Fibroblast of skin of abdomen (primary cell): ENCODE measurements at places on chromosomes 7 and 10.

GRCh38 chr10:43044961-43045621 is 31.8 kb upstream of the RET start:
- DNase-seq = no peak

DNA sequence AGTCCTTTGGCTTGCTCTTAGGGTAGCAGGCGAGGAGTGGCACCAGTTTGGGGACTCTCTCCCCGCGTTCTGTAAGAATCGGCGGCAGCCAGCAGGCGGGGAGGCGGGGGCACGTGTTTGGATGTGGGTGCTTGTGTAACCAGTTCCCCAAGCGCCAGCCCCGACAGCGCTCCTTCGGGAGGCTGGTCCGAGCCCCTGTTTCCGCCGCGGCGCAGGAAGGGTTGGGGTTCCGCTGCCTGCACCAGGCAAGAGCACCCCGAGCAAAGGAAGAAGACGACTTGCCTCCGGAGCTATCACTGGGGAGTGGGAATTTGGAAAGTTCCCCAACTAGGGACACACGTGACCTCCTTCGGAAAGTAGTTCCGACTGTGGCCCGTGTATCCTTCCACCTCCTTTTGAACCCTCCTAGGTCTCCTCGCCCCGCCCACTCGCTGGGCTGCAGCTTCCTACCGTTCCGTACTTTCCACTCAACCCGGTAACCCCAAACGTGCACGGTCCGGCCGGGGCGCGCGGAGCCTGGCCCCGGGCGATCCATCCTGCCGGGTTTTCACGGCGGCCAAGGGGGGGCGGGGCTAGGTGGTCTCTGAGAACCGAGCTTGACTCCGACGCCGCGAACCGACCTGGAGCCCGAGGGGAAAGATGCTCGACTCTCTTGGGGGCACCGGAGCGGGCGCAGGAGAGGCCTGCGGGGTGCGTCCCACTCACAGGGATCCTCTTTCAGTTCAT is 1.2 kb downstream of the KLLN start:
- DNase-seq = peak; percentile 99

- DNase-seq = peak; percentile 66
Observed at GRCh38 chr10:77564731-77565589, 72.6 kb downstream of the KCNMA1 start.

DNA sequence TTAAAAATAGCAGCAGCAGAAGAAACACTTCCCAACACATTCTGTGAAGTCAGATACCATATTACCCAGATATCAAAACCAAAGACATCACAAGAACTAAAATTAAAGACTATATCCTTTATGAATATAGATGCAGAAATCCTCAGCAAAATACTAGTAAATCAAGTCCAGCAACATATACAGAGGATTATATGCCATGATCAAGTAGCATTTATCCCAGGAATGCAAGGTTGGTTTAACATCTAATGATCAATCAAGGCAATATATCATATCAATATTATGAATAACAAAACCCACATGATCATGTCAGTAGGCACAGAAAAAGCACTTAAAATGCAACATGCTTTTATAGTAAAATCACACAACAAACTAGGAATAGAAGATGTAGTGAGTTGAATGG is 88.1 kb downstream of the RPS24 start:
- no peak for DNase-seq

DNA sequence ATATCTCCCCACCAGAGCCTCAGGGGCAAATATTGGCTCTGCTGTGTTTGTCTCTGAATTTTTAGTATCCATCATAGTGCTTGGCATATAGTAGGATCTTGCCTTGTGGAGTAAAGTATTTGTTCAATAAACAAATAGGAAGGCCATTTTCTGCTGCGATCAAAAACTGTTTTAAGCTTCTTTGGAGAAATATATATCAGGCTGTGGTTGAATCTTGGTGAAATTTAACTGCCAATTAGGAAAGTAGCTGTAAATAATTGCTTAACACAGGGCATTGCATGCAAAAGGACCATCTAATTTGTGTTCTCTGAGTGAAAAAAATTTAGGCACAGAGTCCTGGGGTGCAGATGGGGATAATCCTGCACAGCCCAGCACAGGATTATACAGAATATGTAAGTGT is 15.1 kb downstream of the VCL start:
- no peak for DNase-seq

- DNase-seq = no peak
Observed at GRCh38 chr10:69317175-69317604, 38.9 kb downstream of the HK1 start.

DNA sequence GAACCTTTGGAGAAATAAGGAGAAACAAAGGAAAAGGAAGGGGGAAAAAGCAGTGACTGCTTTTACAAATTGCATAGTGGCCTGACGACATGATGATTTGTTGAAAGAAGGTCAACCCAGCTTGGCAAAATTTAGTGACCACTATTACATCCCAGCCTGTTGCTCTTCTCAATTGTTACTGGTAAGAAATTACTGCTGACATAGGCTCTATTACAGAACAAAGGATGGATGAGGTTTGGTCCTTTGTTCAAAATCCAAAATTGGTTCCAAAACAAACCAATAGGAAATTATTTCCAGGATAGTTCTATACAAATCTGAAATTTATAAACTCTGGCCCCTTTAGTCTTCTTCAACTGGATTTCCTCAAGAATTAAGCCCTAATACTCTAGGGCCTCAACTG is 39.6 kb downstream of the USP54 start:
- no peak for DNase-seq

DNA sequence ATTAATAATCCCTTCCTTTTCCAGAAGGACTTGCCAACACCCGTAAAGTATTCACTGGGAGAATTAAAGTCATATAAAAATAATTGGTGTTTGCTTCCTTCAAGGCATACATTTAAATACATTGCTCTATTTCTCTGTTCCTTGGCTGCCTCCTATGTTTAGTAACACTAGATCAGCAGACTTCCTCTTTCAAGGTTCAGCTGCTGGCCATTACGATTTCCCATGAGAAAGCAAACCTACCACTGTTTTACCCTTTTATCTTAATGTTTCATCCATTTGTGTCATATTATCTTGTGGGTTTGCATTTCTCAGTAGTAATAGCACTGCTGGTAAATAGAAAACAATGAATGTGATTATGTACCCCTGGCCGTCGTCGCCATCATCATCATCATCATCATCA is 313.8 kb upstream of the BMPER start:
- DNase-seq = no peak

DNA sequence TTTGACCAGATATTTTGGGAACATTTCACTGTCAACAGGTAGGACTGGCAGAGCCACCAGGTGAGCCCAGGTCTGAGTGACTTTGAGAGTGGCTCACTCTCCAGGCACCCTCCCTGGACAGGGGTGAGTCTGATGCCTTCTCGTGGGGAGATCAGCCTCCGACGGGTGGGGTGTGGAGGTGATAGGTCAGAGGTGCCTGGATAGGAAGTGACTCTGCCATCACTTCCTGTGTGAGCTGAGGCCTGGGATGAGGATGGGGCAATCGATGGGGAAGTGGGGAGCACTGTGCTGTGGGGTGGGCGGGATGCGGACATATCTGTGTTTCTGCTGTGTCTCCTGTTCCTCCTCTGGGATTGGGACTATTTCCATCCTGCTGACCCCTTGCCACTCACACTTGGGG is 34.6 kb downstream of the IFT22 start:
- DNase-seq = no peak

GRCh38 chr7:137670222-137671064 is 176.3 kb downstream of the DGKI start:
- DNase-seq = peak; percentile 60

DNA sequence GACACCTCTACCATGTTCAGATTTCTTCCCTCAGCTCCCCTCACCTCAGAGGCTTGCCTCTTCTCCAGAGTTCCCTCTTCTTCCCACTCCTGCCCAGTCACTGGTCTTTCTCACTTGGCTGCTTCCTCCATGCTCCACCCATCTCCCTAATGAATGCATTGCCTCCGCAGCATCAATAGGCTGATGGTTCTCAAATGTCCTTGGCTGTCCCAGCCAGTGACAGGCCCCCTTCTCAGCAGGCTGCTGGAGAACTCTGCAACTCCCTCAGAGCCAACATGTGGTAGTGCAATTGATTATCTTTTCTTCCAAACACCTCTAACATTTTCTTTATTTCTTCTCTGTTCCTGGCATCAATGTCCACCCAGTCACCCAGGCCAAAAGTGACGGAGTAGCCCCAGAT is 218.2 kb downstream of the RELN start:
- DNase-seq = no peak

- DNase-seq = no peak
Observed at GRCh38 chr7:129754406-129754805, 142.9 kb downstream of the NRF1 start.

DNA sequence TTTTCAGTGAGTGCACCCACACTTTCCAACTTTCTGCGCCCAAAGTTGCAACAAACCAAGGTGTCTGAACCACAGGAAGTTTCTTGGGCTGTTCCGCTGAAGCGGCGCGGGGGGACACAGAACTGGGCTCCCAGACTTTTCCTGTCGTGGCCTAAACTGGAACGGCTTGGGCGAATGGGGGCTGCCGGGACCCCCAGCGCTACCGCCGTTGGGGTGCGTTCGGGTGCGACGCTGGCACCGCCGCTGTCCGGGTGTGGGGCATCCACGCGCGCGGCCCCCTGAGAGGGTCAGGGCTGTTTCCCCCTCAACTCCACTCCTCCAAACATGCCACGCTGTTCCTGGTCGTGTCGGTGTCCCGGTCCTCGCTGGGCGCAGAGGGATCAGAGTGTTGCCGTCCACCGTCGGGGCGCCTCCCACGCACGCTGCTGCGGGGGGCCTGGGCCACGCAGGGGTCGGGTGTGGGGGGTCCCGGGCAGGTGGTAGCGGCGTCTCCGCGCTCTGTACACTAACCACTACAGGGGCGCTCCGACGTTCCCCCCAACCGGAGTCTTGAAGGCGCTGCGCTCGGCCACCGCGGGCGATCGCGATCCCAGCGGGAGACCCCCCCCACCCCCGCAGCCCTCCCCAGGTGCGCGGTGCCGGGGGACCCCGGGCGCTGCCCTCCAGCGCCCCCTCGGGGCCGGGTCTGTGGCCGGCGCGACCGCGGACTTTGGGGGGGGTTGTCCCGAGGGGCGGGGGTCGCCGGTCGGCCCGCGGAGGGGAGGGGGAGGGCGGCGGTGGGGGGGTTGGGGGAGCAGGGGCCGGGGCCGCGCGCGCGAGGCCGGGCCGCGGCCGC is 2.2 kb upstream of the CUX1 start:
- DNase-seq = no peak

DNA sequence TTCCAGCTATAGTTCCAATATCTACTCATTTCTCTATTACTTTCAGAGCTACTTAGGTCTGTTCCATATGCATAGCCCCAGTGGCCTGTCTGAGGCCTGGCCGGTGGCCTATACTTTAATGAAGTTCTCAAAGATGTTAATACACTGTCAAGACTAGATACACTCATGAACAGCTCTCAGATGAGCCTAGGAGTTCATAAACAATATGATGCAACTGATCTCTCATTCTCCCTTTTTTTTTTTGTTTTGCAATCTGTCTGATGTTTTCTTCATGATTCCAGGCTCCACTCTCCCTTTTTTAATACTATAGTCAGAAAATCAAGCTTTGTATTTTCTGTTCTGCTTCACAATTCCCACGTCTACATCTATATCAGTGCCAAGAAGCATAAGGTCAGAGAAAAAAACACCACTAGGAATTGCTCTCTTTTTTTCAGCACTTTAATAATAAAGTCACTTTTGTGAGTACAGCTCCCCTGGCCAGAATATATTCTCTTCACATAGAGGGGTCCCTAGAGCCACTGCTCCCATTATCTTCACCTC is 321.0 kb downstream of the C7orf25 start:
- DNase-seq = no peak

DNA sequence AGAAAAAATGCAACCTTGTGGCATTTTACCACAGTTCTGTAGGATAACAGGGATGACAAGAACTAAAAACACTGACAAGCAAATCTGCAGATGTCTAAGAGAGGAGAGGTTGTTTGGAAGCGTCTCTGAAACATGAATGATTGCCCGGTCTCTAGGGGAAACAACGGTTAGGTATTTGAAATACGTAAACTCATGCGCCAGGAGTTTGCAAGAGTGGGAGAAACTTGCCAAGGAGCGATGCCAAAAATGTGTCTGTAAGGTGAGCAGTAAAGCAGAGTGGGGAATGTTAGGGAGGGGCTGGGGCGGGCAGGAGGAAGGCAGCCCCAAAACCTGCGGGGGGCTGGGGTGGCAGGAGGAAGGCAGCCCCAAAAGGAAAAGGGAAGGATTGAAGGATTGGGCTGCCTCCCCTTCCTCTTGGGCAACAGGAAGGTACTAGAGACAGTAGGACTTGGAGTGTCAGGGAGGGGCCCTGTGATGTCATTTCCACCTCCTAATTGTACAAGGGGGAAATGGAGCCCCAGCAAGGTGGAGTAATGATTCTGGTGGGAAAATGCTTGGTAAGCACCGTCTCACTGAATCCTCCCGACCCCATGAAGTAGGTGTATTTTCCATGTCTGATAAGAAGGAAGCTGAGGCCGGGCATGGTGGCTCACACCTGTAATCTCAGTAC is 33.2 kb upstream of the PLEKHA1 start:
- DNase-seq = peak; percentile 66

DNA sequence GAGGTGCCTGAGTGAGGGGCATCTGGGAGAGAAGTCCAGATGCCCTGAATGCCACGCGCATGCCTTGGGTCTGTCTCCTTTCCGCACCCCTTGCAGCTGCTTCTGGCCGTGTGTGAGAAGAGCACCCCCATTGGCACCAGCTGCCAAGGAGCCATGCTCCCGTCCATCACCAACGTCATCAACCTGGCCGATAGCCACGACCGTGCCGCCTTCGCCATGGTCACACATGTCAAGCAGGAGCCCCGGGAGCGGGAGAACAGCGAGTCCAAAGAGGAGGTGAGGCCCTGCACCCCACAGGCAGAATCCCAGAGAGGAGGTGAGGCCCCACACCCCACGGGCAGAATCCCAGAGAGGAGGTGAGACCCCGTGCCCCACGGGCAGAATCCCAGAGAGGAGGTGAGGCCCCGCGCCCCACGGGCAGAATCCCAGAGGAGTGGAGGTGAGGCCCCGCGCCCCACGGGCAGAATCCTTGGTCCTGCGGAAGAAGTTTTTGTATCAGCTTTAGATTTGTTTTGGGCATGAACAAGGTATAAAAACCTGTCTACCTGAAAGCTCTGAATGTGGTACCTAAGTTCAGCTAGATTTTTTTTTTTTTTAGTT is 91.8 kb downstream of the TRRAP start:
- no peak for DNase-seq
